Upper lobe of right lung (tissue), 1 donor: ENCODE measurements at places on chromosomes 7 and 10.

GRCh38 chr7:25139536-25139935, 14.5 kb upstream of the CYCS start:
- no peaks in the 10 kb centered on the region for H3K4me1 ChIP-seq
- no peak overlapping the region for H3K27ac ChIP-seq
- H3K4me3 ChIP-seq: no peak overlapping the region

DNA sequence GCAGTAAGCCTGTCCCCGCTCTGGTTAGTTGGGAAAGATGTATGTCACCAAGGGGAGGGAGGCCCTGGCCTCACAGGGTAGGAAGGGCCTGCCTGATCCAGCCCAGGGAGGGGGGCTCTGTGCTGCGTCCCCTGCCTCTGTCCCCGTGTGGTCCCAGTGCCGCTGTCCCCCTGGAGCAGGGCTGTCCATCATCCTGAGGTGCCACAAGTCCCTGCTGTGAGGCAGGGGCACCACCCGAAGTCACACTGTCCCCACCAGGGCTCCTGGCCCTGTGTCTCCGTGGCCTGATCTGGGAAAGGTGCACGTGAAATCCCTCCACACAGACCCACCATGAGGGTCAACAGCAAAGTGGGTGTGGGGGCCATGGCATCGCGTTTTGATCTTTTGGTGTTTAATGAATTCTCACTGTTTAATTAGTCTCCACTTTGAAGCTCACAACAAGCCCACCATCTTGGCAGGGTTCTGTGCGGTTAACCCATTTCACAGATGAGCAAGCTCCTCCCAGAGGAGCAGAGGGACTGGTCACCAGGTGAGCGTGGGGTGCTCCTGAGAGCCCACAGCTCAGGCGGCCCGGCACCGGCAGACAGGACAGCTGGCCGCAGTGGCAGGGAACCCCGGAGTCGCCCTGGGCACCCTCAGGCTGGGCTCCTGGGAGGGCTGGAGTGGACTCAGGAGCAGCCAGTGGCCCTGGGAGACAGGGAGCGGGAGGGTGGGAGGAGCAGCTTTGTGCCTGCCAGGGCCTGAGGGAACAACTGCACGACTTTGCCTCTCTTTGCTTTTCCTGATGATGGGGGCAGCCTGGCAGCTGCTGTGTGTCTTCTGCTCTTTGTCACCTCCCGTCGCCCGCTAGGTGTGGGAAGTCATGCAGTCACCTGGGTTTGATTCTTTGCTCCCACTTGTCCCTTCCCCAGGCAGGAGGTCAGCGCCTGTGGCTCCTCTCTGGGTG, 12.0 kb upstream of the CRYGN start:
- no peaks in the 10 kb centered on the region for H3K36me3 ChIP-seq
- no peak overlapping the region for H3K4me3 ChIP-seq
- no peaks in the 10 kb centered on the region for H3K27me3 ChIP-seq
- H3K27ac ChIP-seq: no peak overlapping the region

DNA sequence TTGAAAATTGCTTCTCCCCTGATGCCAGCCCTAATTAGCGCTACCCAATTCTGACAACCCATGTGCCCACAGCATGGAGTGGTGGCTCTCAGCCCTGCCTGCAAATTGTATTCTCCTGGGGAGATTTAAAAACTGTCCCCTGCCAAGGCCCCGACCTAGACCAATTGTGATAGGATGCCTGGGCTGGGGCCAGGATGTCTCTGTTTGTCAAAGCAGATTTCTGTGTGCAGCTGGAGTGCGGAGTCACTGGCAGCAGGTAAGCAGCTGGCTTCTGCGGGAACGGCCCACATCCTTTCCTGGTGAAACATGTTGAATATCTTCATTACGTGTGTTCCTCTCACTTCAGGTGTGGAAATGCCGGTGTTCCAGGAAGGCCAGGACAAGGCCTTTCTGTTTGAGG, 238.6 kb downstream of the WDR37 start:
- no peak for DNase-seq
- H3K27ac ChIP-seq: no peak overlapping the region
- H3K36me3 ChIP-seq: no peaks in the 10 kb centered on the region
- H3K27me3 ChIP-seq: peaks cover 16% of the 10 kb centered on the region
- H3K4me3 ChIP-seq: no peak overlapping the region

GRCh38 chr10:44478040-44478439, 93.1 kb upstream of the CXCL12 start:
- DNase-seq: no peak
- no peaks in the 10 kb centered on the region for H3K36me3 ChIP-seq
- H3K27me3 ChIP-seq: no peaks in the 10 kb centered on the region
- no peak overlapping the region for H3K4me3 ChIP-seq
